ENCODE measurements at places on chromosomes 7 and 10. TPM values are rescaled to one million over a fixed set of nuclear protein-coding genes. Genes with fewer than 3 reads are reported as not detected.

Gene SUN3
- total RNA-seq, result not detected

- H3K36me3 ChIP-seq, result no peaks in the 10 kb centered on the region
- no peak overlapping the region for H3K4me3 ChIP-seq
- no peaks in the 10 kb centered on the region for H3K4me1 ChIP-seq
- no peak for DNase-seq
- H3K27ac ChIP-seq, result no peak overlapping the region
These were observed 183.9 kb downstream of the HECW1 start for GRCh38 chr7:43296306-43296705.

Gene SLC13A4
- not detected for total RNA-seq

GRCh38 chr7:39567294-39567693, 1.1 kb downstream of the YAE1 start:
- H3K27ac ChIP-seq, result no peak overlapping the region
- H3K36me3 ChIP-seq, result peaks cover 19% of the 10 kb centered on the region
- peaks cover 7% of the 10 kb centered on the region for H3K4me1 ChIP-seq
- peak overlapping the region; percentile 91 for H3K4me3 ChIP-seq
- H3K27me3 ChIP-seq, result no peaks in the 10 kb centered on the region
